Fibroblast of the aortic adventitia (primary cell): ENCODE measurements at places on chromosomes 4 and X. TPM values are rescaled to one million over a fixed set of nuclear protein-coding genes. Genes with fewer than 3 reads are reported as not detected.

GLUD2 gene
- total RNA-seq, result 1.4 and 5.4 TPM in 2 replicates

PFKFB1 gene
- total RNA-seq, result 0.09 TPM in 1 of 2 replicates, not detected in the other

GRIA2 gene
- not detected in 2 replicates for total RNA-seq

TRO gene
- total RNA-seq, result 12.5 and 13.1 TPM in 2 replicates

PRRG1 gene
- total RNA-seq, result 10.0 and 15.3 TPM in 2 replicates

H2BW2 gene
- total RNA-seq, result not detected in 2 replicates

ATOH1 gene
- total RNA-seq, result not detected in 2 replicates

ARSD gene
- total RNA-seq, result 6.5 and 12.0 TPM in 2 replicates

ARHGAP36 gene
- not detected in 2 replicates for total RNA-seq

SPANXA1 gene
- total RNA-seq, result not detected in 2 replicates

TCEAL7 gene
- total RNA-seq, result 52.5 and 86.3 TPM in 2 replicates

DCAF8L1 gene
- not detected in 2 replicates for total RNA-seq

AR gene
- 4.8 and 6.3 TPM in 2 replicates for total RNA-seq

SORBS2 gene
- 2.8 and 5.8 TPM in 2 replicates for total RNA-seq

UBQLN2 gene
- total RNA-seq, result 5.1 and 17.8 TPM in 2 replicates

AFM gene
- not detected in 2 replicates for total RNA-seq

GIMD1 gene
- total RNA-seq, result not detected in 2 replicates
